ENCODE measurements at places on chromosomes 7 and 10.
A peak's percentile ranks its signal among the peaks of the same experiment; 100 is the strongest.

GRCh38 chr7:44114586-44115310, 8.6 kb downstream of the POLD2 start:
- peak; percentile 88 for DNase-seq

- DNase-seq, result no peak
Observed at GRCh38 chr10:118922226-118922625, 107.3 kb upstream of the NANOS1 start.

DNA sequence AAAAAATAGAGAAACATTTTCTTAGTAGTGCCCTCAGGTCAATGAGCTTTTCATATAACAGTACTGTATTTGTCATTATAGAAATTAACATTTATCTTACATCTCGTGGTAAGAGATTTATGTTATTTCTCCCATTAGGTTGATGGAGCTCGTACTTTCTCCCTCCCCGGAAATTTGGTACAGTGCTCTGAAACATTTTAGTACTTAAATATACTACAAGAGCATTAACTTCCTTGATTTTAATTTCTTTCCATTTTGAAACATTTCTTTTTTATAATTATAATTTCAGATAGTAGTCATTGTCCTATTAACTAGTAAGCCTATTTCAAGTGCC, 205.4 kb downstream of the MBL2 start:
- DNase-seq, result no peak

DNA sequence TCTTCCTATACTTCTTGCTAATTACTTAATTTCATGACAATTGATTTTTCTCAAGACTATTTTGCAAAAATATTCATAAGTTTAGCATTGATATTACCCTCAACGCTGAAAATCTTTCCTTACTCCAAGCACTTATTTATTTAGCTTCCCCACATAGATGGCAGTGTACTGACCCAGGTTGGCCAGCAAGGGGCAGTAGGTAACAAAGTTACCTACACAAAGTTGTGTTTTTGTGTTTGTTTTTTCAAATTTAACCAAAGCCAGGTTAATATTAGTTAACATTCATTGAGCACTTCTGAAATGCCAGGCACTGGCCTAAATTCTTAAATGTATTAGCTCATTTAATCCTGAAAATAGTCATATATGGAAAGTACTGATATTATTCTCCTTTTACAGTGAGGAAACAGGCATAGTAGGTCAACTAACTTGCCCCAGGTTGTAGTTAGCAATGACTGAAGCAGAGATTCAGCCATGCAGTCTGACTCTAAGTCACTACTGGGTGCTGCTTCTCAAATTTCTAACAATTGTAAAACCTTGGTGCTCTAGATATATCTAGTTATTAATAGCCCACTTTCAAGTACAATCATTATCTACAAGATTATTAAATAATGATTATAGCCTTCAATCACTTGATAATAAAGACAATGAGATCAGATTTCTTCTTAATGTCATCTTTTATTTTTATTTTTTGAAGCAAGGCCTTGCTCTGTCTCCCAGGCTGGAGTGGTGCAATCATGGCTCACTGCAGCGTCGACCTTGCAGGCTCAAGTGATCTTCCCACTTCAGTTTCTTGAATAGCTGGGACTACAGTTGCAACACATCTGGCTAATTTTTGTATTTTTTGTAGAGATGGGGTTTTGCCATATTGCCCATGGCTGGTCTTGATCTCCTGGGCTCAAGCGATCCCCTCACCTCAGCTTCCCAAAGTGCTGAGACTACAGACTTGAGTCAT, 5.8 kb upstream of the GGCT start:
- no peak for DNase-seq

GRCh38 chr7:80826520-80827238, 92.2 kb downstream of the SEMA3C start:
- DNase-seq, result no peak

DNA sequence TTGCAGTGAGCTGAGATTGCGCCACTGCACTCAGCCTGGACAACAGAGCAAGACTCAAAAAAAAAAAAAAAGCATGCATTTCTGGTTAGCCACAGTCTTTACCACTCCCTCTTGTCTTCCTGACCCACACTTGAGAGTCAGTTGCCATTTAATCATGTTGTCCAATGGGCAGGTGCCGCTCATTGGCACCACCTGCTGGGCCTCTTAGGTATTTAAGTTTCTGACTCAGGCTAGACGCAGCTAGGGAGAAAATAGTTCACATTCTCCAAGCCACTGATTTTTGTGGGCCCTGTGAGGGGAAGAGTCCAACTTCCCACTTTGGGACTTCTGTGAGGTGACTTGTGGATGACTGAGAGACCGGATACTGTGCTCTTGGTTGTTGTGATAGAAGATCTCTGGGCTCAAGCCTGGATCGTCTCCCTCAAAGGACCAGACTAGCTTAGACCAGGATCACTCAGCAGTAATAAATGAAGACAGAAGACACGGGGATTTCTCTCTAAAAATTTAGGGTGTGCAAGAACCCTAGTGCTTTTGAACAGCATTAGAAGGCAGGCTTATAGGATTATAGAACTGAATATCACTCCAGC, 26.8 kb upstream of the SORCS3 start:
- DNase-seq, result no peak

GRCh38 chr7:149063476-149063875, 27.0 kb downstream of the ZNF786 start:
- no peak for DNase-seq

- no peak for DNase-seq
Observed at GRCh38 chr10:103823706-103824272, 31.6 kb downstream of the SH3PXD2A start.

DNA sequence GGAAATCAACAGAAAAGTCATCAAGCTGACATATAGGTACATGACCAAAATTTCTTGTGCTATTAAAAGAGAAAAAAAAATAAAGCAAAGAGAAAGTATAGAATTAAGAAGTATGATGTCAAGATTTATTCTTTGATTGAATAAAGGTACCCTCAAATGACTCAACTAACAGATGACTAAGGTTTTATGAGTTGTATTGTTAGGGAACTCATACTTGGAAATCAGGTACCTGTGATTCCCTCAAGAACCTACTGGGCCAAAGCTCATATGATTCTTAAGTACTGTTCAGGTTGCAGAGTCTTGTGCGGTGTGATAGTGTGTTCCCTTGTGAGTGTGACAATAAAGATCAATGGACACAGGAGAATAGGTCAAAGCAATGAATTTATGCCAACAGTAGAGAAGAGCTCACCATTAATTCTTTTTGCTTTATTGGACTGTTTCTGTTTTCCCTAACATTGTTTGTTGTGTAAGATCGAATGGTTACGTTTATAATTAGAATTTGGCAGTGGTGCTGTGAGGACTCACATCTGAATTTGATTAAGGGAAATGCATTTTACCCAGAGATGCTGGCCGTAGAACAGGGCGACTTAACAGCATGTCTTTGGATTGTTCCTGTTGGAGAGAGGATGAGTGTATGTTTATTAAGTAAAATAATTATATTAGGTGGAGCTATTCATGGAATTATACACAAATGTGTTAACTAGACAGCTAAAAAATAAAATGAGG, 293.2 kb upstream of the SEMA3D start:
- DNase-seq, result no peak

GRCh38 chr10:69464801-69465401, 13.6 kb downstream of the TSPAN15 start:
- peak; percentile 33 for DNase-seq

DNA sequence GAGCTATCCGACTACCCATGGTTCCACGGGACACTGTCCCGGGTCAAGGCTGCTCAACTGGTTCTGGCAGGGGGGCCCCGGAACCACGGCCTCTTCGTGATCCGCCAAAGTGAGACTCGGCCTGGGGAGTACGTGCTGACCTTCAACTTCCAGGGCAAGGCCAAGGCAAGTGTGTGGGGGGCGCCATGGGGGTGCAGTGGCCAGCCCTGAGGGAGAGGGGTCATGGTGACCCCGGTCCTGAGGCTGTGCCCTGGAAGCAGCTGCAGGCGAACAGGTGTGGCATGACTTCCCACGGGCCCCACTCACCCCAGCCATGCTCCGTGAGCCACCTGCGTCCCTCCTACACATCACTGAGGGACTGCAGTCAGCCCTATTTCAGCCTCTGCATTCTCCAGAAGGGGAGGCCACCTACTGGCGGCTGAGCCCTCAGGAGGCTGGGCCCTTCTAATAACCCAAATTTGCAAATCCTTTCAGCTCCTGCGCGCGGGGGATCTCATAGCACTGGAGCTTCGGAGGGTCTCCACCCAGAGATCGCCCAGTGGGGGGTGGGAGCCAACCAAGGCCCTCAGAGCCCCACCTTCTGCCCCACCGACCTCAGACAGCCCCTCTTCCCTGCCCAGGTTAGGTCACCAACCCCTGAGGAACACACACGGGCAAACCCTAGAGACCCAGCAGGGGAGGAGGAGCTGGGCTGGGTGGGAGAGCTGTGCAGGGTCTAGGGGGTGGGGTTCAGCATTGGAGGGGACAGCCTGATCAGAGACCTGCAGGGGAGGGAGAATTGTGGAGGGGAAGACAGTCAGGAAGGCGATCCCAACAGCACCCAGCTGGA, 30.8 kb downstream of the SH2B2 start:
- peak; percentile 9 for DNase-seq

DNA sequence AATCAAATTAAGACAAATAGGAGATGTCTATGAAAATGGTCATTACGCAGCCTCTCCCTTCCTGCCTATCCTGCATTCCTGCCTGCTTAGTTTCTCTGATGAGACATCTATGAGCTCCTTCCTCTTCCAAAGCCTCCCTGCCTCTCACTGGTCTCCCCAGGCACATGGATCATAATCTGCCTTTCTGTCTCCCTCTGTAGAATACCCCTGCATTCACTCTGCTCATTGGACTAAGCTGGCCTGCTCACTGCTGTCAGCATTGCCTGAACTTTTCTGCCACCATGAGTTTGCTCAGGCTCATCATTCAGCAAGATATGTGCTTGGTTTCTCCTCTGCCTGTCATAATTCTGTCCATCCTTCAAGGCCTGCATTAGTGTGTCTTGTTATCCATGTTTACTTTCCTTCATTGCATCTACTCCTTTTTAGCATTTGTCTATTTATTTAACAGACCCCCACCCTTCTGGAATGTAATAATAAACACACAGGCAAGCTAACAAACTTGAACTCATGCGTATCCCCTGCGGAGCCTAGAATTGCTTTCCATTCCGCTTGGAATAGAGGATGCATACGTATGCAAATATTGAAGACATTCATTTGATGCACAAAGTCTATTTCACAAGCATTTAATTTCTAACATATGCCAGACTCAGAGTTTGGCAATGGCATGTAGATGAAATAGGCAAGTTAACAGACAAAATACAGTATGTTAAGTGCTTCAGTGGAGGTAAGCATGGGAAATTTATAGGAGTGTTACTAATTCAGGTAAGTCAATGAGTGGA, 88.3 kb downstream of the PTPRZ1 start:
- DNase-seq, result no peak

All from frontal cortex (tissue), 4 donors.